ENCODE measurements at places on chromosomes 5 and 9.

DNA sequence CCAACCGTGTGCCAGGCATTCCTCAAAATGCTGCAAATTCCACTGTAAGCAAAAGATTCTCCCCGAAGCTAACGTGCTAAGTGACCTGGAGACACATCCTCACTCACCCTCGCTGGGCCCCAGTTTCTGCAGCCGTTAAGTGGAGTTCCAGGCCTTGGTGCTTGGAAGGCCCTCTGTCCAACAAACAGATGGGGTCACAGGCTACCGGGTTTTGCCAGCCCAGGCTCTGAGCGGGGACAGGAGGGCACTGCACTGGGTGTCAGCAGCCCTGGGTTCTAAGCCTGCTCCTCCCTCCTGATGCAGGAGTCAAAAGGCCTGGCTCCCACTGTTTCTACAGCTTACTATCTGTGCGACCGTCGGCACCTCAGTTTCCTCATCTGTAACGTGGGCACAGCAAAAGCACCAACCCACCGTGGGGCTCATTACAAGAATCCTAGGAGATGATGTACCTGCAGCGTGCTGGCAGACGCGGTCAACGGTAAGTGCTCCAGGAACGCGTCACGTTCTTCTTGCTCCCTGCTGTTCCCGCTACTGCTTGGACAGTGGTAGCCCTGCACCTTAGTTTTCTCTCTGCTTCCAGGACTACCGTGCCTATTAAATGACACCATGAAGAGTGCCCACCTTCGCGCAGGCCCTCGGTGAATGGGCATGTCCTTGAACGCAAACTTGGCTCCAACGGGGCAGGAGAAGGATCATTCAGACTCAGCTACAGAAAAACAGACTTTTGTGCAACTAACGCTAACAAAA is 84.8 kb downstream of the ADAMTS2 start:
- no peak for DNase-seq

DNA sequence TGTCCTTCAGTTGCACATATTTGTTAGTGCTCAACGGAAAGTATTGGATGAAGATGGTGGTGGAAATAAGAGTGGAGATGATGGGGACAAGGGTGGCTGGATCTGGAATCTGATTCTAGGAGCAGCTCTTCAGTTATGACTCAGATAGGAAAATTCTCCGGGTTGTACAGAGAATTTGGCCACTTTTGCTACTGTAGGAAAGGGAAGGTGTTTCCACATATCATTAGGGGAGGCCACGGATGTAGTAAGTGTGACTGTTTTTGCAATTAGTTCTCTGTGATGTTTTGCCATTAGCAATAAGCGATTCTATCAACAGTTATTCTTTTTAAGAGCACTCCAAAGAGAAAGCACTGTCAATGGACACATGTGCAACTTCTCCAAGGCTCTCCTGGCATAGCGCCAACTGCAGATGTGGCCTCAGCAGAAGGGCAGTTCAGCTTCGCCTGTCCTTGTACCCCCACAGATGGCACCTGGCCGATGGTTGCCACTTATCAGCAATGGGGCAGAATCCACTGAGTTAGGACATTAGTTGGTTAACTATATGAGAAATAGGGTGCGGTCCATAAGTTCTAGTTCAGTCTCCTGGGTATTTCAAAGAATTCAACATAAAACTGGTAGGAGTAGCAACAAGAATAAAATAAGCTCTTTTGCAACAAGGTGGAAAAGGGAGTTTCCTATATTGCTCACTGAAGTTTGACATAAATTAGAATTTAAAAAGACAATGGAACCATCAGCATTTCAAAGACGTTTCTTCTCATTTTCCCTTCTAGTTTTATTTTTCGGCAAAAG is 96.3 kb downstream of the ARSB start:
- DNase-seq = no peak

- no peak for DNase-seq
These were observed 297.6 kb downstream of the NTRK2 start for GRCh38 chr9:84966876-84967830.

- DNase-seq = no peak
These were observed 223.0 kb downstream of the AUH start for GRCh38 chr9:91138760-91139159.

DNA sequence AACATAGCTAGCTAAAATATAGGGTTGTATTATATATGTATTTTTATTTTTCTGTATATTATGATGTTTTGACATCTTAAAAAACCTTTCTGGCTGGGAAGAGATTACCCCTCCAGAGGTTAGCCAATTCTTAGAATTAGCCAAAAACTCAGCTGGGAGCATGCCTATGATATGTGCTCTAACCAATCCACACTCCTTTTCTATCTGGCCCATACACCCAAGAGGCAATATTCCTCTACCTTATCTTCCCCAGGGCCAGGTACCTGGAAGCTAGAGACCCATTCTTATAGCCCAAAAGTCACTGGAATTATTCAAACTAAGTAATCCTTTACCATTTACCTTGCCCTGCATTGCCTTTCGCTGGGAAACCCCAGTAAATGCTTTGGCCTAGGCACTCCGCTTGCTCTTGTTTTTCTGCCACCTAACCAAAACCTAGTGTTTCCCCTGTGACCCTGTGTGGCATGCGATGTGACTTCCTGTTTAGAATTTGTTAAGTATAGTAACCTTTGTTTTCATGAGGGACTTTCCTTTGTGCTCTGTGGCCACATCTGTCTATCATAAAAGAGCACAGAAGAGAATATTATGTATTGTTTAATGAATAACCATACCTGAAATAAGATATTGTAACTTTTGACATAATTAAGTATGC is 37.4 kb downstream of the CSNK1G3 start:
- peak; percentile 93 for DNase-seq

DNA sequence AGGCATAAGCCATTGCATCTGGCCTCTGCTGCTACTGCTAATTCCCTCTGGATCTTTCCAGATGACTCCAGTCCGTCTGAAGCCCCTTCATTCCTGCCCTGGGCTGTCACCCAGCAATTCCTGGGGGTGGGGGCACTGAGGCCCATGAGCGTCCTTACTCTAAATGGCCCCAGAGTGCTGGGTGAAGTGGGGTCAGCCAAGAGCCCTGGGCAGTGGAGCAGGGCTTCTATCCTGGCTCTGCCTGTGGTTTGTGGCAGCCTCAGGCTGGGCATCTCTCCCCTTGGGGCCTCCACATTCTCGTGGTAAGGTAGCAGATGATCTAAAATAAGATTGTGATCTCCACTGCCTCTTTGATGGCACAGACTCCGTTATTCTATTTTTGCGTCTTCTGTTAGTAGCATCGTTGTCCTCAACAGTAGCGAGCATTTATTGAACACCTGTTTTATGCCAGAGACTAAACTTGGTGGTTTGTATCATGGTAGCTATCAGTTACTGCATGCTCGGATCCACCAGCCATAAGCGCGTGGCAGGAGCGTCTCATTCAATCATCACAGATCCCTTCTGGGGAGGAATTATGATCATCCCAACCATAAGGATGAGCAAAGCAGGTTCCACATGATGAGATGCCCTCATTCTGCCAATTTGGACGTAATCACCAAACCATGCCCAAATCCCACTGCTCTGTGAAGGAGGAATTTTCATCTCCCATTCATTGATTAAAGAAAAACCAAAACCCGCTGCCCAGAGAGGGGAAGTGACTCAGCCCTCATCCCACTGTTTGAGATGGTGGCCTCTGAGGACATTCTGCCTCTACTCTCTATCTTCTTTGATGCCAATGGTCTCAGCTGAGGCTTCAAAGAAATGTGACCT is 21.9 kb upstream of the DUSP1 start:
- no peak for DNase-seq

DNA sequence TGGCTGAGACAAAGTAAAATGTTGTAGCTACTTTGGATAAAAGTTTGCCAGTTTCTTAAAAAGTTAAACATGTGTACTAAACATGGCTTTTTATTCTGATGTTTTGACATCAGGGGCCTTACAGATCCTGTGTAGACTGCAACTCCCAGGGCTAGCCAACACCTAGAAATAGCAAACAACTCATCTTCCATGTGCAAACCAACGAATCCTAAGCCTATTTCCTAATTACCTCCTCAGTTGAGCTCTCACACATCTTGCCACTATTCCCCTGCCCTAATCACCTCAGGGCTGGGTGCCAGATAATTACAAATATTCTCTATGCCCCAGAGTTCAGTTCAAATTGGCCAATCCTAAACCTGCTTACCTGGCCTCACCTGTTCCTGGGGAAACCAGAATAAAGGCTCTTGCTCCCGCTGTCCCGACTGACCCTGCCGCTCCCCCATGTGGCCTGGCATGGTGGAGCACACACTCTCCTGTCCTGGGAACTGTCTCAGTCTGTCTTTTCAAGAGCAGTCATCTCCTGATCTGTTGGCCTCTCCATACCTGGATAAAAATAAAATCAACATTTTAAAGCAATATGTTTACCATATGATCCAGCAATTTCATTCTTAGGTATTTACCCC is 37.1 kb upstream of the FAM169A start:
- peak; percentile 27 for DNase-seq

Measured in MM.1S (cell line).